ENCODE measurements at places on chromosomes 4 and X. TPM values are rescaled to one million over a fixed set of nuclear protein-coding genes. Genes with fewer than 3 reads are reported as not detected.
A peak's percentile ranks its signal among the peaks of the same experiment; 100 is the strongest.

DNA sequence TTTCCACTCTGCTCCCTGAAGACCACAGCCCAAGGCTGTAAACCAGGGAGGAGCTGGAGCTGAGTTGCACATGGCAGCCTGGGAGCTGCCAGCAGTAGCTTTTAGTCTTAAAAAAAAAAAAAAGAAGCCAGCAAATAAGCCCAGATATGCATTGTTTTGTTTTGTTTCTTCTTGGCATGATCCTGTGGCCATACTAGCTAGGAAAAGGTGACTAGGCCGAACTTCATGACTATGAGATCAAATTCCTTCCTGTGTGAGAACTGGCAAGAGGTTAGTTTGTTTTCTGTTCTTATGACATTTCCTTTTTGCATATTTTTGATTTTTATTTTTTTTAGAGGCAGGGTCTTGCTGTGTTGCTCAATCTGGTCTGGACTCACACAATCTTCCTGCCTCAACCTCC, 323.3 kb downstream of the DCTD start:
- H3K27ac ChIP-seq = no peak overlapping the region
- H3K4me3 ChIP-seq = no peak overlapping the region
- H3K4me1 ChIP-seq = no peaks in the 10 kb centered on the region

- no peaks in the 10 kb centered on the region for H3K36me3 ChIP-seq
- H3K27me3 ChIP-seq = no peaks in the 10 kb centered on the region
- H3K27ac ChIP-seq = no peak overlapping the region
- no peaks in the 10 kb centered on the region for H3K4me1 ChIP-seq
- H3K4me3 ChIP-seq = no peak overlapping the region
- no peak for DNase-seq
Observed at GRCh38 chrX:83829874-83830273, 31.1 kb upstream of the CYLC1 start.

DNA sequence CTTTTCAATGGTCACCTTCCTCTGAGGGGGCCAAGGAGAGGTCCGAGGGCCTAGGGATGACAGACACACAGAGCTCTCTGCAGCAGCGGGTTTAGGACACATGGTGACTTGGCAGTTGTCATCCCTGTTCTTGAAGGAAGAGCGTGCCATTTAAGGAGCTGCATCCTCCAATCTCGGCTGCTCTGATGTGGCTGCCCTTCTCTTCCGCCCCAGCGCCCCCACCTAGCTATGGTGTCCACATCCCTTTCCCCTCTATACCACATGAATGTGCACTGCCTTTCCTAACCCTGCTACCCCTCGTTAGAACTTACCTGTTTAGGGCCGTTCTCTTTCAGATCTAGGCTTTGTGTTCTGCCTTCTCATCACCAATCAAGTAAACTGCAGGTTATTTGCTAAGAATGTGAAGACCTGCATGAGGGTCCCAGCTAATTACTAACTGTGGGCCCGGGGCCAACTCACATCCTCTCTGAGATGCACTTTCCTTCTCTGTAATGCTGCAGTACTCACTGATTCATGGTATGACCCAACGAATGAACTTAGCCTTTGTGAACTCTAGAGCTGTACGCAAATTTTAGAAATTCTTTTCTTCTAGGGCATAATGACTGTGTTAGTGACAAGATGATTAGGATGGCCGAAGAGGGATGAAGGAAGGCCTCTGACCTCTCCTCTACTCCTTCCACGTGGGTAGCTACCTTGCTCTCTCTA, 38.2 kb downstream of the CHST7 start:
- no peaks in the 10 kb centered on the region for H3K4me1 ChIP-seq
- H3K27me3 ChIP-seq = no peaks in the 10 kb centered on the region
- DNase-seq = no peak
- no peak overlapping the region for H3K27ac ChIP-seq
- H3K4me3 ChIP-seq = no peak overlapping the region

GRCh38 chrX:130676861-130677260, 226.1 kb downstream of the ENOX2 start:
- H3K27ac ChIP-seq = no peak overlapping the region
- DNase-seq = no peak
- no peaks in the 10 kb centered on the region for H3K36me3 ChIP-seq
- no peak overlapping the region for H3K4me3 ChIP-seq

- H3K36me3 ChIP-seq = no peaks in the 10 kb centered on the region
- no peak for DNase-seq
- no peak overlapping the region for H3K27ac ChIP-seq
- H3K27me3 ChIP-seq = no peaks in the 10 kb centered on the region
Observed at GRCh38 chrX:23911126-23911835, 3.5 kb downstream of the CXorf58 start.

DNA sequence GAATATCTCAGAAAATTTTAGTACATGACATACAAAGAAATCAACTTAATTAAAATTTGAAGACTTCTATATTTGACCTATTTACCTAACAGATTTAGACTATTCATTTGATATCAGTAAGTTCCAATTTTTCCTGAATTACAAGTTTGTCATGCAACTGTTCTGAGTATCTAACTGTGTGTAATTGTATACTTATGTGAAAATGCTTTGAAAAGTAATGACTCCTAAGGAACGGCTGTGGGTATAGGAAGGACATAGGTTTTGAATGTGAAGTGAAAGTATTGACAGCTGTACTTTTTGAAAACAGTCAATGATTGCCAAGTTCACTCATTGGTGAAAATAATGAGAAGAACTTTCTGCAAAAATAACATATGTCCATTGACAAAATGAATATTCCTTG, 2.9 kb downstream of the GRIA2 start:
- H3K4me3 ChIP-seq = peak overlapping the region; percentile 78
- H3K27me3 ChIP-seq = peaks cover 22% of the 10 kb centered on the region
- no peaks in the 10 kb centered on the region for H3K4me1 ChIP-seq
- DNase-seq = no peak
- H3K36me3 ChIP-seq = no peaks in the 10 kb centered on the region

- no peak overlapping the region for H3K27ac ChIP-seq
- no peaks in the 10 kb centered on the region for H3K27me3 ChIP-seq
- H3K4me3 ChIP-seq = no peak overlapping the region
- no peaks in the 10 kb centered on the region for H3K36me3 ChIP-seq
Observed at GRCh38 chr4:31964685-31965084, 1244.5 kb downstream of the PCDH7 start.

DNA sequence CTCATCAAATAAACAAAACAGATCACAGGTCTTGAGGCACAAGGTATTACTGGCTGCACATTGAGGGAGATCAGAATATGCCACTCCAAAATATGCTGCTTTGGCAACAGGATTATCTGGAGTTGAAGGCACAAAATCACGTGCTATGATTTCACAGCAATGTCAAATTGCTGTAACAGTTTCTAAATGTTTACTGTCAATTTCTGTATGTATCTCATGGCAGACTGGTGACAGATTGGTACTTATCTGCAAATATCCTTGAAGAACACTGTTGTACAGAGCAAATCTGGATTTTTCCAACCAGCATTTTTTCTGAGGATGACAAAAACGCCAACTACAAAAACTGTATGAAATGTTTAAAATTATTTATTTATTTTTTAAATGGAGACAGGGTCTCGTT, 26.7 kb downstream of the GPR82 start:
- H3K36me3 ChIP-seq = no peaks in the 10 kb centered on the region
- no peak overlapping the region for H3K27ac ChIP-seq
- H3K27me3 ChIP-seq = no peaks in the 10 kb centered on the region
- no peaks in the 10 kb centered on the region for H3K4me1 ChIP-seq
- DNase-seq = no peak

- no peak overlapping the region for H3K27ac ChIP-seq
- no peaks in the 10 kb centered on the region for H3K36me3 ChIP-seq
- no peak overlapping the region for H3K4me3 ChIP-seq
- H3K4me1 ChIP-seq = no peaks in the 10 kb centered on the region
Observed at GRCh38 chr4:68451246-68452211, 4.3 kb downstream of the TMPRSS11E start.

DNA sequence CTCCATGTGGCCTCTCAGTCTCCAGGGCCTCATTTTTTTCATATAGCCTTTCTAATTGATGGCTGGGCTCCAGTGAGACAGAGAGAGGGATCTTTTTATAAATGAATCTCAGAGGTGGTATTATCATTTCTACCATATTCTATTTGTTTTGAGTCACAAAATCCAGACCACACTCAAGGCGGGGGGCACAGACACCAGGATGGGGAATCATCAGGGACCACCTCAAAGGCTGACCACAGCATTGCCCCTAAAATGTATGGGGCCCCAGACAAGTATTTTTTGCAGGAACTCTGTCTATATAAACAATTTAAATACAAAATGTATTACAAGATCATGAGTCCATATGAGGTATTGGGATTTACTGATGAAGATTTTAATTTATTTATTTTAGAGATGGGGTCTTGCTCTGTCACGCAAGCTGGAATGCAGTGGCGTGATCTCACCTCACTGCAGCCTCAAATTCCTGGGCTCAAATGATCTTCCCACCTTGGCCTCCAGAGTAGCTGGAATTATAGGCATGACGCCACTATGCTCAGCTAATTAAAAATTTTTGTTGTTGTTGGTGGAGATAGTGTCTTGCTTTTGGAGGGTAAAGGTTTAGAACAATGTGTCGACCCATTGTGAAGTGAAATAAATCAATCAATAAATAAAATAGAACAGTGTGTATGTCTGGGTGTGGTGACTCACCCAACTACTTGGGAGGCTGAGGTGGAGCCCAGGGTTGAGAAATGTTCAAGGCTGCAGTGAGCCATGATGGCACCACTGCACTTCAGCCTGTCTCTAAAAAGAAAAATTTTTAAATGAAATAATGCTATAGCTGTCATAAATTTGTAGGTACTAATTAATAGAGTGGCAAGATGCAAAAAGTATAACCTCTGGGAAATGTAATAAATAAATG, 29.4 kb downstream of the WDR13 start:
- no peak overlapping the region for H3K4me3 ChIP-seq
- H3K27me3 ChIP-seq = no peaks in the 10 kb centered on the region
- H3K27ac ChIP-seq = no peak overlapping the region
- no peaks in the 10 kb centered on the region for H3K36me3 ChIP-seq
- H3K4me1 ChIP-seq = no peaks in the 10 kb centered on the region
- DNase-seq = no peak

DNA sequence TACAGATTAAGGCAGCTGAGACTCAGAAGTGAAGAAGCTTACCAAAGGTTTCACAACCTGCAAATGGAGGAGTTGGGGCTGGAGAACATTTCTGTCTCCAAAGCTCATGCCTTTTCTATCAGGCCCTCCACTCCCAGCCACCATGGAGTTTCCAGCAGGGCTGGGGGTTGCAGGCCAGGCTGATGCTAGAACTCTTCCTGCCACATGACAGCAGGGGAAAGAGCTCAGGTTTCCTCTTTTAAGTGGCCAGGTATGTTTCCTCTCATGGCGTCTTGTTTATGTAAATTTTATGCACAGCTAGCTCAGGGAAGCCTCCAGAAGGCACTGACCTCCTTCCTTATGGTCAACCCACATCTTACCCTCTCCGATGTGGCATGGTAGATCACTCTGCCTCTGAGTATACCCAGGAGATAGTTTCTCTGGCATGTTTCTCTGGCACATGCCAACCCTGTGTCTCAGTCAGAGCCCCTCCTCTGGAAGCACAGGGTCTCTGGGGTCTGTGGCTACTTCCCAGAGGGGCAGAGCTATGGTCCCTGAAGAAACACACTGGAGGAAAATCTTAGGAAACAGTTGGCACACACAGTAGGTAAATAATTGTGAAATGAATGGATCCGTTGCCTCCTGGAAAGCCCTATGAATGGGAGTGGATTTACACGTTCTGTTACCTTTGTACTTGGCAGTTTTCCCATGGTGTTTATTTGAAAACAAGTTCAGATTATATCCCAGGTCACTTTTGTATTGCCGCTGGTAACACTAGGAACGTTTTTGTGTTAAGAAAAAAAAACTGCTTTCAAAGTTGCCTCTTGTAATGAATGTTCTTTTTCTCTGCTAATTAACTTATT, 28.9 kb downstream of the PDK3 start:
- no peaks in the 10 kb centered on the region for H3K27me3 ChIP-seq
- DNase-seq = no peak
- H3K4me1 ChIP-seq = peaks cover 2% of the 10 kb centered on the region

GRCh38 chr4:141469392-141469791, 167.0 kb upstream of the IL15 start:
- H3K27ac ChIP-seq = no peak overlapping the region
- no peaks in the 10 kb centered on the region for H3K27me3 ChIP-seq
- H3K36me3 ChIP-seq = no peaks in the 10 kb centered on the region
- H3K4me1 ChIP-seq = no peaks in the 10 kb centered on the region
- no peak for DNase-seq

DNA sequence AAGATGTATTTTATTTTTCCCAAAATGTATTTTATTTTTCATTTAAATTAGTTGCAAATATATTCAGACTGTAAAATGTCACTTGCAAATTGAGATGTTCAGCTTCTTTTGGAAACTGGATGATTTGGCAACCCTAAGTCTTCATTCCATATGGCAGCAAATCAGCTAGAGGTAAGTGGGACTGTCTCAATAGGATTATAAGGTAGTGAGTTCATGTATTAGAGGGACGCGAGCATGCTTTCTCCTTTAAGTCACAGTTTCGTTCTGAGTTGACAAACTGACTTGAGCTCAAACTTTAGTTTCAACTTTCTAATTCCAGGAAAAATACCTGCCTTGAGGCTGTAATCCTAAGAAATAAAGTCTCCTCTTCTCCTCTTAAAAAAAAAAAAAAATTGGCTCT, 44.2 kb upstream of the TMEM131L start:
- H3K27ac ChIP-seq = no peak overlapping the region
- H3K27me3 ChIP-seq = no peaks in the 10 kb centered on the region
- no peak overlapping the region for H3K4me3 ChIP-seq
- no peaks in the 10 kb centered on the region for H3K4me1 ChIP-seq

- H3K4me3 ChIP-seq = no peak overlapping the region
- no peaks in the 10 kb centered on the region for H3K36me3 ChIP-seq
- no peak for DNase-seq
- no peaks in the 10 kb centered on the region for H3K27me3 ChIP-seq
Observed at GRCh38 chr4:77471821-77472495, 133.7 kb upstream of the CXCL13 start.

- DNase-seq = no peak
- H3K27me3 ChIP-seq = no peaks in the 10 kb centered on the region
- H3K4me1 ChIP-seq = no peaks in the 10 kb centered on the region
Observed at GRCh38 chr4:2442175-2442993, 23.6 kb downstream of the CFAP99 start.

GRCh38 chr4:148254621-148255343, 187.4 kb downstream of the NR3C2 start:
- H3K4me3 ChIP-seq = no peak overlapping the region
- H3K36me3 ChIP-seq = no peaks in the 10 kb centered on the region
- DNase-seq = no peak
- H3K27ac ChIP-seq = no peak overlapping the region

DNA sequence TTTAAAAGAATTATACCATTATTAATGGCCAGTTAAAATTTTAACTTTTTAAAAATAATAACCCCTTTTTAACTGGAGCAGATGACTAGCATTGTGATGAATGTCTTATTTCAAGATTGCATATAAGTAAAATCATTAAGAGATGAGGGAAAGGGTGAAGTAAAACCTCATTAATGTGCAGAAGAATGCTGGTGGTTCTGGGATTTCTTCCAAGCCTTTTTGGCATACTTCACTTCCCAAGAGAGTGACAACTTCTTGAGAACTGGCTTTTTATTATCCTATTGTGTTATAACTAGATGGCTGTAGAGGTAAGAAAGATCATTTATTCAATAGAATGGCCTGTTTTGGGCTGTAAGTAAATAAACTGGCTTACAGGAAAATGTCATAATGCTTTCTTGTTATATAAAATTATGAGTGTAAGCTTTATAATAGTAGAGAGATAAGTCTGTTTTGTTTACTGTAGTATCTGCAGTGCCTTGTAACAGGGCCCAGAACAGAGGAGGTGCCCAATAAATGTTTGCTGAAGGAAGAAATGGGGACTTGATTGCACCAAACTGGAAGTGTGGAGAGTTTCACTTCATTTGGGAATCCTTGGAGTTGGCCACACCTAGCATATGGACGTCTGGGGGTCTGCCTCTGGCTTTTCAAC, 242.9 kb upstream of the PITX2 start:
- H3K4me1 ChIP-seq = no peaks in the 10 kb centered on the region
- no peak overlapping the region for H3K4me3 ChIP-seq
- no peaks in the 10 kb centered on the region for H3K27me3 ChIP-seq

Gene RENBP
- total RNA-seq = 11.9 TPM

Gene NEXMIF
- 0.55 TPM for total RNA-seq

Gene PABPC1L2A
- 0.73 TPM for total RNA-seq

Gene PAGE2
- total RNA-seq = not detected

Data from H1 (cell line).